ENCODE measurements at places on chromosomes 6 and 20.
A peak's percentile ranks its signal among the peaks of the same experiment; 100 is the strongest.

- DNase-seq, result no peak
Measured at GRCh38 chr20:8720089-8720488, 348.8 kb upstream of the PLCB4 start.

DNA sequence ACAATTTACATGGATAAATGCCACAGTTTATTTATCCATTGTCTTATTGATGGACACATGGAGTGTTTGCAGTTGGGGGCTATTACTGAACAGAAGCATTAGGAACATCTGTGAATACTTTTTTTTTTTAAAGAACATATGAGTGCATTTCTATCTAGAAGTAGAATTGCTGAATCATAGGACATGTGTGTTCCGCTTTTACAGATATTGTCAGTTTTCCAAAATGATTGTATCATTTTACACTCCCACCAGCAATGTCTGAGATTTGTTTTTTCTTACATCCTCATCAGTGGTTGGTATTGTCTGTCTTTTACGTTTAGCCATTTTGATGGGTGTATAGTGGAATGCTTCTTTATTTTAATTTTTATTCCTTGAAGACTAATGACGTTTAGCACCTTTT lies 42.0 kb upstream of the ASIP start:
- no peak for DNase-seq

- DNase-seq, result no peak
Measured at GRCh38 chr6:129661536-129662405, 48.2 kb downstream of the ARHGAP18 start.

GRCh38 chr20:57826666-57827287 lies 117.0 kb upstream of the PMEPA1 start:
- no peak for DNase-seq

DNA sequence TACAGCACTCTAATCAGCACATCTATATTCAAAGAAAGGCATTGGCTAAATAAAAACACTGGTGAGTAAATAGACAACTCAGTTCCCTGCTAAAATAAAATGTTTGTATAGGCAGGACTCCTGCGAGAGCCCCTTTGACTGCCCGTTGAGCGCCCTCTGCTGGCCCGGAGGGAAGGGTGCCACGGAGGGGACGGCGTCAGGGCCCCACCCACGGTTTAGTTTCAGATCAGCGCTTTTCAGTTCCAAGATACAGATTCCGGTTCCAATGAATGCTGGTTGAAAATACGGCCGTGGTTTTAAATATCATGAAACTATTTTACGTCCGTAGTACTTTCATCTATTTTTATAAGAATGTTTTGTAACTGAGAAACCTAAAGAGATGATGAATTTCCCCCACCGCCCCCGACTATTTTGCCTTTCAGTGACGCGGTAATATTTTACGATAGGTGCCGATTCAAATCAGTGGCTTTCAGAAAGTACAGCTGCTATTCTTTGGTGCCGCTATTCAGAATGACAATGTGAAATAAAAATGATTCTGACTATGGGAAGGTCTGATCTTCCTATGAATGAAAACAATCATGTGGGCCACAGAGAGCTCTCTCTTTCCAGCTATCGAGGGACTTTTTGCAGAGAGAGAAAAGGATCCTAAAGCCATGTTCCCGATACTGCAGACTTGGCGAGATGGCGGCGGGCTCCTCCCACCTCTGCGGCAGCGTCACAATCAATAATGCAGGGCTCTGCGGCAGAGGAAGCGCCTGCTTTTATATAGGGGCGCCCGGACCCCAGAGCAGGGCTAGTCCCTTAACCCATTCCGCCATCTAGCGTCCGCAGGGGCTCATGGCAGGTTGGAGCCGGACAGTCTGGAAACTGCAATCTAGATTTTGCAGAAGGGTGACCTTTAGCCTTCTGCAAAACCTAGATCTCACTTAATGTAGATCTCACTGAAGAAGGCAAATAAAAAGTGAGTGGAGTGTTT lies 10.6 kb upstream of the CCN6 start:
- peak; percentile 92 for DNase-seq

GRCh38 chr6:131519670-131520436 lies 53.2 kb upstream of the ARG1 start:
- DNase-seq, result no peak

GRCh38 chr20:4545526-4545925 lies 176.2 kb upstream of the PRND start:
- DNase-seq, result no peak

- peak; percentile 50 for DNase-seq
Measured at GRCh38 chr6:44338228-44339122, 4.0 kb upstream of the SPATS1 start.

- DNase-seq, result no peak
Measured at GRCh38 chr20:50980071-50980681, 21.6 kb downstream of the MOCS3 start.

DNA sequence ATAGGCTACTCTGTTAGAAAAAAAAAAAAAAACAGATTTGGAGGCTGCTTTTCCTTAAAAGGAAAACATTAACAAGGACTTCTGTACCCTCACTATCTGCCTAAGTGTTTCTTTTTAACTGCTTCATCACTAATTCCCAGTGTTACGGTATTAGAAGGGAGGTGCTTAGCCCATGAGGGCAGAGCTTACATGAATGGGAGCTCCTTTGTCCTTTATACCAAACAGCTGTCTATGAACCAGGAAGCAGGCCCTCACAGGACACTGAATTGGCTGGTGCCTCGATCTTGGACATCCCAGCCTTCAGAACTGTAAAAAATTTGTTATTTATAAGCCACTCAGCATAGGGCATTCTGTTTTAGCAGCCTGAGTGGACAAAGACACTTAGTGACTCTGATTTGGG lies 215.6 kb upstream of the NRSN1 start:
- no peak for DNase-seq

GRCh38 chr6:43492673-43493072 lies 15.3 kb downstream of the TJAP1 start:
- DNase-seq, result no peak

GRCh38 chr6:28880894-28881780 lies 42.6 kb downstream of the TRIM27 start:
- DNase-seq, result no peak

- no peak for DNase-seq
Measured at GRCh38 chr20:59736366-59736765, 132.0 kb downstream of the PHACTR3 start.

DNA sequence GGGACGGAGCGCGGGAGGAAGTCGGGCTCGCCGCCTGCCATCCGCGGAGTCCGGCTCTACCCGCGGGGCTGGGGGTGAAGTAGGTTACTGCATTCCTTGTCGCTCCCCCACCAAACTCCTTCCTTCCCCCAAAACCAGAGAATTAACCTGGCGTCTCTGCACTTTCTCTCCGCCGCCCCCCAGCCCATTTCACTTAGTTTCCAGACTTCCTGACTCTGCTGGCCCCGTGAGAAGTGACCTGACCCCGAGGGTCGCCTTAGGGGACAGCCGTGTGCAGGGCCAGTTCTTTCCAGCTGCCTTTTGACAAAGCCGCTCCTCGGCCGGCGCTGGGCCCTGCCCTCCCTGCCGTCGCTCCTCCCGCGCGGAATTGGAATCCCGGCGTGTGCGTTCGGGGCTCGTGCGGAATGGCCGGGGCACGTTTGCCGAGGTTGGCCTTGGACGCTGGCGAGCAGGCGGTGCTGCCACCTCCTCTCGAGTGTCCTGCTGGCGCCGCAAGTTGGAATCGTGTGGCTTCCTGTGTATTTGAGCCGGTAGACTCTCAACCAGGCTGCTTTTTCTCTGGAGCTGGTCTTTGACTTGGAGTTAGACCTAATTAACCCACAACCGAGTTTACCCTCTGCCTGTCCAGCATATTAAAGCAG lies 650 bp downstream of the DCBLD1 start:
- DNase-seq, result peak; percentile 2

GRCh38 chr6:83265384-83265783 lies 72.2 kb downstream of the RWDD2A start:
- DNase-seq, result no peak

- no peak for DNase-seq
Measured at GRCh38 chr20:62359043-62359490, 8.0 kb downstream of the LAMA5 start.

- no peak for DNase-seq
Measured at GRCh38 chr20:54115172-54115854, 44.9 kb upstream of the BCAS1 start.

- no peak for DNase-seq
Measured at GRCh38 chr6:167685654-167686053, 141.1 kb upstream of the AFDN start.

DNA sequence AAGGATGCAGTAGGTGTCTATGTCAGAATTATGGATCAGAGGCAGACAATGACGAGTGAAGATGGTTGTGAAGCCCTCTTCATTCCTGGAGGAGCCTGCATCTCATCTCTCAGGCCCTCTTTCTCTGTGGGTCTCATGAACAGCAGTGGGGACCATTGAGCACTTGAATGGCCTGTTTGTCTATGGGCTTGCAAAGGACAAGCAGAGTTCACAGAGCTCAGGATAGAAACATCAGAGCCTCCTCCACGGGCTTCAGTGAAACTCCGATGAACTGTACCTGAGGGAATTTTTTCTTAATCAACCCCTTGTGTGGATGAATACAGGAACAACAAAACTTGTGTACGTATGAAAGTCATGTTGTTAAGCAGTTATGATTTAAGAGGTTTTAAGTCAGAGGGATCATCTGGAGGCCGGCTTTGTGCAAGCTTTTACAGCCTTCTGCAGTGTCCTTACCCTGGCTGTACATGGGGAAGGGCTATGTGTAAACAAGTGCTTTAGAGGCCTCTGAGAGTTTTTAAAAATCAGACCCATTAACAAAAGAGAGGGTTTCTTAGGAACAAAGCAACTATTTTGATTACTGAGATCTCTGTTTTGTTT lies 29.7 kb upstream of the PI16 start:
- DNase-seq, result no peak

- DNase-seq, result no peak
Measured at GRCh38 chr20:47506335-47506734, 4.6 kb downstream of the NCOA3 start.

DNA sequence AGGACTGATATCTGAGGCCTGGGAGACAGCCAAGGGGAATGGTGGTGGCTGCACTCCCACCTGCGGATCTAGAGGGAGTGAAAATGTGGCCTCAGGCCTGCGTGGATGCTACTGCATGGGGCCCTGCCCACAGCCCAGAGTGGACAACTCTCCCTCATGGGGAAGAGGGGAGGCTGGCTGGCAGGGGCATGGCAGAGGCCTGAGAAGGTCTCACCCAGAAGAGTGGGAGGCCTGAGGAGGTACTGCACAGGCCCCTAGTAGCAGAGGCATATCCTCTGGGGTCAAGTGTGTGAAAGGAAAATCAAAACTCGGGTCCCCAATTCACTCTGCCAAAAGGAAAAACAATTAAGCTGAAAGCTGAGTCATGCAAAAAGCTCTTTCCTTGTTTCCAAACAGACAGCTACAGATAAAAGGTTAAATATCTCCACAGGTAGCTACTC lies 158.2 kb downstream of the AKAP7 start:
- no peak for DNase-seq

GRCh38 chr6:120489941-120490340 lies 844.3 kb downstream of the TBC1D32 start:
- DNase-seq, result no peak
